ENCODE measurements at places on chromosomes 13 and 19.
A peak's percentile ranks its signal among the peaks of the same experiment; 100 is the strongest.

DNA sequence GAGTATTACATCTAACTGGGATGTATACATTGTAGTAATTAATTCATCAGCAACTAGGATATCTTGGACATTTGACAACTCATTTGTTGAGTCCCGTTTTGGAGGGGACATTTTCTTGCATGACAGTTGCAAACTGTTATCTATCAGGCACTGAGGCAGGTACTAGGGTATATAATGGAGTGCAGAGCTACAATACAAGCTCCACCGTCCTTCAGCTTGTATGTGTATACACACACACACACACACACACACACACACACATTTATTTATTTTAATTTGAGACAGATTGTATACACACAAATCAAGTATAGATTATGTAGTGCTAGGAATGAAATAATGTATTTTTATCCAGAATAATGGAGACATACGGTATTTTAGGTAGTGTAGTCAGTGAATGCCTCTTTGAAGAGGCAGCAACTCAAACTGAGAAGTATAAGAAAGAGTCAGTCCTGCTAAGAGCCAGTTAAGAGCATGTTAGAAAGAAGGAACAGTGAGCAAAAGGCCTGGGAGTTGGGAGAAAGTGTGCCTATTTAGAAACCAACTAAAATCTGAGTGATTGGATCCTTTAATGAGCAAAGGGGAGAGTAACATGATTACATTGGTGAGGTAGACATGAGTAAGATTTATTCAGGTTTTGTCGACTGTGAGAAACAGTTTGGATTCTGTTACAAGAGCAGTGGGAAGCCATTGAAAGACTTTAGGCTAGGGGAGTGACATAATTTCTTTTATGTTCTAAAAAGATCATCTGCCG lies 74.5 kb downstream of the NBEA start:
- peak; percentile 4 for DNase-seq

GRCh38 chr19:835210-835810 lies 5.5 kb upstream of the PRTN3 start:
- no peak for DNase-seq

DNA sequence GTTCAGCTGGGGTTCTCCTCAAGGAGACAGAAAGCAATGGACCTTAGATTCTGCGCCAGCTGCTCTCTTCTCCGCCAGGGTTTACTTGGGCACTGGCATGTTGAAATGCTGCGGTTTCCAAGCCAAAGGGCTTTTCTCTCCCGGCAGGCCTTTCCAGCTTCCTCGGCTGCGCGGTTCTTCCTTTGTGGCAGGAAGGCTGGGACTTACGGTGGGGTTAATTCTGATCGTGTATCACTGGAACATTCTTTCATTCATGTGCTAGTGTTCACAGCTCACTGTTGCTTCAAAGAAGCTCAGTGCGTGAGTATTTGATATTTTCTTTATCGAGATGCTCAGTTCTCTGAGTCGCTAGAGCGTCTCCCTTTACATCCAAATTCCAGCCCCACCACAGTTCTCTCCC lies 723.2 kb downstream of the UQCRFS1 start:
- no peak for DNase-seq

DNA sequence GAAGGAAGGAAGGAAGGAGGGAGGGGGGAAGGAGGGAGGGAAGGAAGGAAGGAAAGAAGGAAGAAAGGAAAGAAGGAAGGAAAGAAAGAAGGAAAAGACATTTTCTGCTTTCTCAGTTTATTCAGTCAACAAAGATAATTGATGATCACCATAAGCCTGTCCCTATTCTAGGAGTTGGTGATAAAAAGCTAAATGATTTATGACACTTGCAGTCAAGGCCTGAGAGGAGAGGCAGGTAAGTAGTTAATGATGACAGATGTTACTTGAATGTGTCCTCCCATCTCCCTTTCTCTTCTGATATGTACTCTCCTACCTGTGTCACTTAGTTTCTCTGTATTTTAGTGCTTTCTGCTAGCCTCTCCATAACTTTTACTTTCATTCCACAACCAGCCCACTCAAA lies 141.3 kb downstream of the SLITRK6 start:
- no peak for DNase-seq
